ENCODE measurements at places on chromosomes 11 and 22. TPM values are rescaled to one million over a fixed set of nuclear protein-coding genes. Genes with fewer than 3 reads are reported as not detected.
A peak's percentile ranks its signal among the peaks of the same experiment; 100 is the strongest.

GRCh38 chr11:92801685-92802084, 167.8 kb upstream of the MTNR1B start:
- H3K27ac ChIP-seq, result no peak overlapping the region
- H3K36me3 ChIP-seq, result peaks cover 14% of the 10 kb centered on the region
- no peak for DNase-seq
- no peaks in the 10 kb centered on the region for H3K27me3 ChIP-seq

- no peaks in the 10 kb centered on the region for H3K27me3 ChIP-seq
- peaks cover 2% of the 10 kb centered on the region for H3K36me3 ChIP-seq
- H3K27ac ChIP-seq, result peak overlapping the region; percentile 93
- no peak for DNase-seq
- H3K4me3 ChIP-seq, result peak overlapping the region; percentile 91
Measured at GRCh38 chr22:30357236-30357570, 396 bp downstream of the CCDC157 start.

- H3K36me3 ChIP-seq, result peaks cover 6% of the 10 kb centered on the region
- H3K4me1 ChIP-seq, result peaks cover 39% of the 10 kb centered on the region
- H3K27me3 ChIP-seq, result no peaks in the 10 kb centered on the region
- H3K4me3 ChIP-seq, result no peak overlapping the region
Measured at GRCh38 chr11:129163714-129164164, 28.4 kb downstream of the ARHGAP32 start.

CD248 gene
- total RNA-seq, result 109 TPM

COPB1 gene
- total RNA-seq, result 168 TPM
